ENCODE measurements at places on chromosomes 2 and 18. TPM values are rescaled to one million over a fixed set of nuclear protein-coding genes. Genes with fewer than 3 reads are reported as not detected.

RPRM gene
- total RNA-seq: not detected

SERPINB11 gene
- total RNA-seq: not detected

HOXD12 gene
- not detected for total RNA-seq

RFX8 gene
- not detected for total RNA-seq

CTLA4 gene
- not detected for total RNA-seq

ARHGAP28 gene
- total RNA-seq: 0.05 TPM

SULT1C4 gene
- total RNA-seq: not detected

REG3A gene
- total RNA-seq: not detected

VWA3B gene
- total RNA-seq: not detected

VAMP8 gene
- 15.8 TPM for total RNA-seq

LIPG gene
- 0.06 TPM for total RNA-seq

AKAIN1 gene
- total RNA-seq: not detected

LOXHD1 gene
- not detected for total RNA-seq

AUP1 gene
- 240 TPM for total RNA-seq

DES gene
- not detected for total RNA-seq

KCNE4 gene
- 0.83 TPM for total RNA-seq

OR6B2 gene
- total RNA-seq: not detected
